ENCODE measurements at places on chromosomes 6 and 20.
A peak's percentile ranks its signal among the peaks of the same experiment; 100 is the strongest.

DNA sequence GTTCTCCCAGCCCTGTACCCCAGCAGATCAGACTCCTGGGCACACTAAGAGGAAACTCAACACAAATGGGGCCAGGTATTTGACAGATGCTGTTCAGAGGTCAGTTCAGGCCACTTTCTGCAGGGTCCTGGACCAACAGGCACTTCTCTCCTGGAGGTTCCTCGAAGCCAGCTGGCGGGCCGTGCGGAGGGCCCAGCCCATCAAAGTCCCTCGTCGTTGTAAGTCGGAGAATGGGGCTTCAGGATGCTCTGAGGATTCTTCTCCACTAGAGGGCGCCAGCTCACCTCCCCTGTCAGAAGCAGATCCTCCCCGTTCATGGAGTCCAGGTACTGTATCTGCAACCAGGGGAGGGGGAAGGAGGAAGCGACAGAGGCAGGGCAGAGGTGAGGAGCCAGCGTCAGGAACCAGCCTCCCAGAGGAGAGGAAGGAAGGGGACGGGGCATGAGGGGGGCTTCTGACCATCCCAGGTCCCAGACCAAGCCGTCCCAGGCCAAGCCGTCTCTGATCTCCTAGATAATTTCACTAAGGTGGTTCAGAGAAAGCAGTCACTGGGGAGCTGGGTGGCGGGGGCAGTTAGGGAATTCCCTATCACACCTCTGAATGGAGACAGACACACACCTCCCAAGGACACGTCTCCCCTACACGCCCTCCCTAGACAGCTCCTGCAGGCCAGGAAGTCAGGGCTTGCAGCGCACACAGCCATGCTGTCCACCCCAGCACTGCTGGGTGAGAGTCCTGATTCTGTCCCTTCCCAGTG is 11.7 kb upstream of the FAM83C start:
- peak; percentile 47 for DNase-seq

GRCh38 chr6:168128631-168129291 is 49.7 kb upstream of the FRMD1 start:
- no peak for DNase-seq

DNA sequence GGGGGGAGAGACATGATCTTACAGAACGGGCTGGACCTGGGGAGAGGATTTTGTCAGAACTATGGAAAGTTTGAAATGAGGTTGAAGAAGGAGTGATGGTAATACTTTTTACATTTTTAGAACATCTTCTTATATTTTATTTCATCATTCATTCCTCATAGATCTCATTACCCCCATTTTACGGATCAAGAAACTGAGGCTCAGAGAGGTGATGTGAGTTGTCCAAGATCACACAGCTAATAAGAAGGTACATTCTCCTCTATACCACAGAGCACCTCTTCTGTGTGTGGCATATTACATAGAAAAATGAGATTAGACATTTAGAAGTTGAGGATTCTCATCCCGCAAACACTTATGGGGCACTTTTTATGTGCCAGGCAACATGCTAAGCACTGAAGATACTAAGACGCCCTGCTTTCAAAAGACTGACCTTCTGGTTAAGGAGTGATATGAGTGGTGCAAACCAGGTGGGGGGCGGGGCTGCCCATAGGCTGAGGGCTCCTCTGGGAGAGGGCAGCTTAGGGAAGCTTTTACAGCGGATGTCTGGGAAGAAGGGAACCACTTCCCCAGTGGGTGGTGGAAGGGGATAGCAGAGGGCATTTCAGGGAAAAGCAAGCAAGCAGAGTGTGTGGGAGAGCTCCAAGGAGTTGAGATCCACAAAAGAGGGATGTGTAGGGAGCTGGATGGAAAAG is 17.4 kb upstream of the RNF39 start:
- no peak for DNase-seq

DNA sequence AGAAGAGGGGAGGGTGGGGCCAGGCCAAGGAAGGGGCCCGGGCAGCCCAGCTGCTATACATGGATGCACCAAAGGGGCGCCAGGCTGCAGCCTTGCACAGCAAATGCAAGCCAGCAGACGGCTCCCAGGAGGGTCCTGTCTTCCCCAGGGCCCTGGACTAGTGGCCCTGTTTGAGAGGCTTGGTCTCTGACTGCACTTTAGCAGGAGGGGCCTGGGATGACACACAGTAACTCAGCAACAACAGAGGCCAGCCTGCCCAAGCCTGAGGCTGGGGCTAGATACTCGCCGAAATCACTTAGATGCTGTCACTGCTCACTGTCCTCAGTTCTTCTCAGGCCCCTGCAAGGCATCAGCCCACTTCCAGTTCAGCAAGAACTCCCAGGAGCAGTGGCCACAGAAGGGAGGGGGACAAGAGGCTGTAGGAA is 73.5 kb downstream of the TRAM2 start:
- no peak for DNase-seq

- DNase-seq: no peak
Measured at GRCh38 chr6:27333642-27334040, 21.6 kb upstream of the POM121L2 start.

DNA sequence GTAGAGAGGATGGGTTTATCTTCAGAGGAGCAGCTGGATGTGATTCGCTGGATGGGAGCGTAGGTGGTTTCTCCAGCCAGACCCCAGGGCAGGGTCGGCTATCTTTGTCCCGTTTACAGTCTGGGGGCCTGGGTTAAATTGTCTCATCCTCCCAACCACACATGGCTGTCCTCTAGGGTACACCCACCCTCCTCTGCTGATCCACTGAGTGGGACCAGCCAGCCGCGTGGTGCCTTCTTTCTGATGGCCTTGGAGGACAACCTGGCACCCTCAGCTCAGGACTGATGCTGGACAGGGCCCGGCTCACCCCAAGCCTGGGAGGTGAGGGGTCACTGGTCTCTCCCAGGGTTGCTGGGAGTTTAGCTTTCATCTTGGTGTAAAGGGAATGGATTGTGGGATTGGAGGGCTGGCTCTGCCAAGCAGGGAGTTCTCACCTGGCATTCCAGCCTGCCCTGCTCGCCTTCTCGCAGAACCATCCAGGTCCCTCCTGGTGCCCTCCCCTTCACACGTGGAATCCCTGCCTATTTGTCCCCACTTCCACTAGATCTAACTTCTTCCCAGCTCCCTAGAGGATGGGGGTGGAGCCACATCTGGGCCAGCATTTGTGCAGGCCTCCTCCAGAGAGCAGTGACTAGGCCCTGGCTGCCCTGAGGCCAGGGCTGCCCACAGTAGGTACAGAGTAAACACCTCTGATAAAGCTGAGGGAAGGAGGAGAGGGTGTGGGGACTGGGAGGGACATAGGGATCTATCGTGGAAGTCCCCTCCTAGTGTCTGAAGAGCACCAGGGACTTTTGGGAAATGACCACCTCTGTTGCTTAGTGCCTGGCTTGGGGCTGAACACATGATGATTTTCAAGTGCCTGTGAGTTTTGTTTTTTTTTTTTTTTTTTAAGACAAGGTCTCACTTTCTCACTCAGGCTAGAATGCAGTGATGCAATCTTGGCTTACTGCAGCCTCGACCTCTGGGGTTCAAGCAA is 1.6 kb downstream of the ITPR3 start:
- no peak for DNase-seq
